ENCODE measurements at places on chromosomes 7 and 10.

- peak; percentile 32 for DNase-seq
Measured at GRCh38 chr7:82729172-82730030, 285.8 kb upstream of the CACNA2D1 start.

DNA sequence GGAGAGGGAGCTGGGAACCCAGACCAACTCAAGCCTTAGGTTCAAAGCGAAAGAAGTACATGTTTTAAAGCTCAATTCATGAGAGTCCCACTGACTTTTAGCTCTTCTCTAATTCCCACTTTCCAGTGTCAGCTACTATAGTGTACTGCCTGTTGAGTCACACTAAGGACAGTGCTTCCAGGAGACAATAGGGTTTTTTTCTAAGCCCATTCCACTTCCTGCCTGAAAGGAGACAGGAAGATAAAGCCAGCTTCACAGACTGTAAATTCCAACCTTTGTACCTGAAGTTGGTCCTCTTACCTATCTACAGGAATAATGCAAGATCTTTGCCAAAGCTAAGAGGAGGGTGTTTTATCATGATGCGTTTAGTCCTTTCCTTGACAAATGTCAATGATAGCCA, 4.4 kb downstream of the MSRB2 start:
- DNase-seq = no peak

DNA sequence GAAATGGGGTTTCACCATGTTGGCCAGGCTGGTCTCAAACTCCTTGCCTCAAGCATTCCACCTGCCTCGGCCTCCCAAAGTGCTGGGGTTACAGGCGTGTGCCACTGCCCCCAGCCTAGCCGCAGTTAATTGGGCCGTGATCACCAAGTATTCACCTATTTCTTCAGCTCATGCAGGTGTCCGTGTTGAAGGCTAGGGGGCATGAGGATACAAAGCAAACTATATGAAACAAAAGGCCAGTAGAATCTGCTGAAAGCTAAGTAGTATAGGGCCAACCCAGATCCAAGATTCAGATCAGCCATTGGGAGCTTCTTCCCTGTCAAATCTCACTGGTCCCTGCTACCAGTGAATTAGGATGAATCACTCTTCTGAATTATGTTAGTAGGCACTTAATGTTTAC, 73.4 kb downstream of the LRRC4 start:
- no peak for DNase-seq

DNA sequence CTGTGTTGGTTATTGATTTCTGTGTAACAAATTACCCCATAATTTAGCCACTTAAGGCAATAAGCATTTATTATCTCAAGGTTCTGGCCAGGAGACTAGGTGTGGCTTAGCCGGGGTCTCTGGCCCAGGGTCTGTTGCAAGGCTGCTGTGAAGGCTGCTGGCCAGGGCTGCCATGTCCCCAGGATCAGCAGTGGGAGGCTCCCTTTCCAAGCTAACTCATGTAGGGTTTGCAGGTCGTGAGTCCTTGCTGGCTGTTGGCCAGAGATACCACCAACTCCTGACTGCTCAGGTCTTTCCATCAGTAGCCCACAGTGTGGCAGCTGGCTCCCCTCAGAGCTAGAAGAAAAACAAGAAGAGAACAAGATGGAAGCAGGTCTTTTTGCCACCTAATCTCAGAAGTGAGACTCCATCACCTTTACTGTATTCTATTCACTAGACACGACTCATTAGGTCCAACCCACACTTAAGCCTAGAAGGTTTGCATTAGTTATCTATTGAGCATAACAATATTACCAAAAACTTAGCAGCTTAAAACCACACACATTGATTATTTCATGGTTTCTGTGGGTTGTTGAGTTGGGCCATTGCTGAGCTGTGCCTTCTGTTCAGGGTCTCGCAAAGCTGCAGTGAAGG, 185.6 kb downstream of the PFKFB3 start:
- DNase-seq = no peak

- no peak for DNase-seq
Measured at GRCh38 chr7:14836571-14837189, 65.9 kb downstream of the DGKB start.

DNA sequence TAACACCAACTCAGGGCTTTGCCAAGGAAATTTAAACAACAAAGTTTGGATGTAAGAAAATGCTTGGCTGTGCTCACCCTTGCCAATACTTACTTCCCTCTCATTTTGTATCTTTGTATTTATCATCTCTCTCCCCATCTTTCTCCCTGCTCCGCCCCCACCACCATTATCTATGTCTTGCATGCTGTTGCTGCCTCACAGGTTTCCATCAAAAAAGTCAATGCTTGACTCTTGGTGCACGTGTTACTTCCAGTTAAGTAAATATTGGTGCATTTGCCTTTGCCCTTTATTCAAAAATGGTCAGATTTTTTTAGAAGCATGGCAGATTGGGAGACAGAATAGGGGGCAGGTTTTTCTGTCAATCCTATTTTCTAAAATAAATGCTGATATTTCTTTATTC, 626.0 kb downstream of the ACTR3B start:
- DNase-seq = no peak

- no peak for DNase-seq
Measured at GRCh38 chr10:90304533-90304932, 553.3 kb downstream of the HTR7 start.

DNA sequence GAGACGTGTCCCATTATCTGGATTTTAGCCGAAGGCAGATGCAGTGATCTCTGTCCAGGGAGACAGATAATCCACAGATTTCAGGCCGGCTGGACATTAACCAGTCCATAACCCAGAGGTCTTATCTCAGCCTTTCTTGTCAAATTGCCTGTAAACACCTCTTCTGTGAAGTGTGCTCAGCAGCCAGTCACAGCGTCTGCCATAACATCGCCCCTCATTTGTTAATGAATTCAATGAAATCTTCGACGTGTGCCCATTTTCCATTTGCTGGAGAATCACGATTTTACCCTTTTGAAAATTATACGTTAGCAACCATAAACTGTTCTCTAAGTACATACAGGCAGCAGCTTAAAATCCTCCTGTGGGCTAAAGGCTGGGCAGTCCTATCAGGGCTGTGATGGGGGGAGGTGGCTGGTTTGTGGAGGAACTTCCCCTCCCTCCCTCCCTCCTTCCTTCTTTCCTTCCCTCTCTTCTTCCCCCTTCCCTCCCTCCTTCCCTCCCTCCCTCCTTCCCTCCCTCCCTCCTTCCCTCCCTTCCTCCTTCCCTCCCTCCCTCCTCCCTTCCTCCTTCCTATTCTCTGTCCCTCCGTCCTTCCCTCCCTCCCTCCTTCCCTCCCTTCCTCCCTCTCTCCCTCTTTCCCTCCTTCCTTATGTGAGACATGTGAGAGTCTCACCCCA, 26.6 kb upstream of the FAM20C start:
- no peak for DNase-seq

DNA sequence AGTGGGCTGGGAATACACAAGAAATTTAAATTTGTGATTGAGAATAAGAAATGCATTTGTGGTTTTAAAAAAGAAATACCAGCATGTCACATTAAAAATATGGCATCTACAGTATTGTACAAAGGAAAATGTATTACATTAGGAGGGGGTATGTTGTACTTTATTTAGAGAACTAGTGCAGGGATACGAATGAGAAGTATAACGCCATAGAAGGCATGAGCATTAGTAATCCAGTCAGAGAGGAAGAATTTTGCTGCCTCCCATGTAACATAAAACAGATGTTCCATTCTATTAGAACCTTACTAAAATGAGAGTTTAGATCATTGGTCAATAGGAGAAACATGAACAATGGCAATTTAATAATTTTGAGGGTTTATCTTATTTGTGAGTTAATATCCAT, 182.2 kb downstream of the ADK start:
- no peak for DNase-seq

DNA sequence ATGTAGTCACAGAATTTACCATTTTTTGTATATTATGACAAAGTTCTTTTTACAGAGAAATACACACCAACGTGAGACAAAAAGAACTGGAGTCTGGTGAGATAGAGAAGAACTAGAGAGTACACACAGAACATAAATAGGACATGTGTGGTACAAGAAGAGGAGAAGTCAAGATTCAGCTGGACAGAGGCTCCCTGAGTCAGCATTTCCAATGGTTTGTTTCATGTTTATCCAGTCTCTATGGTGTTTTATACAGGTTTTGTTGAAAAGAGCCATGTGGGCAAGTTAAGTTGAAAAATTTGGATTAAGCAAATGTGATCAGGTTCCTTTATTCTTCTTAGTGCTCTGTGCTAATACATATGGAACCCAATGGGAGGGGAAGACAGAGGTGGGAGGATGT, 105.5 kb upstream of the AKR1E2 start:
- no peak for DNase-seq

DNA sequence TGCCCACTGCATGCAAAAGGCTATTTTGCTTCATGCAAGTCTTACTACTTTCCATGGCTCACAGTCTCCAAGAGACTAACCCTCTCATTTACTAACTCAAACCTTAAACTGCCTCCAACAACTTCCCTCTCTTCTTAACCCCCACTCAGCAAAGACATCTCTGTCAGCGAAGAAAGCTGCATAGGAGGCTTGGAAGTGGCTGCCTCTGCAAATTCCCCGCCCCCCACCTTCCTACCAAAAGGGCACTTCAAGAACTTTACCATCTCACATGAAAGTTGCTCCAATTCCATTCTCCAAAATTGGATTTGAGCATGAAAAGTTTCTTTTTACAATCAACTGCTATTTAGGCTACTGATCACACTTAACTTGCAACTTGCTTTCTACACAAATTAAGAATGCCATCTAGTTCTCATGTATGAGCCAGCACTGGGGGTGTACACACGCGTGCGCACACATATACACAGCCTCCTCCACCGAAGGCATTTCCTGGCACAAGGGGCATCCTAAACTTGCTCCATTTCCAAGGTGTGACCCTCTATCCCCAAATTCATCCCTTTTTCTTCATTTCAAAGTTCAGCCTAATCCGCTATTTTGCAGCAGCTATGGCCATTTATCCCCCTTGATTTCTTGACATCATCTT, 1.8 kb downstream of the CCDC6 start:
- no peak for DNase-seq

DNA sequence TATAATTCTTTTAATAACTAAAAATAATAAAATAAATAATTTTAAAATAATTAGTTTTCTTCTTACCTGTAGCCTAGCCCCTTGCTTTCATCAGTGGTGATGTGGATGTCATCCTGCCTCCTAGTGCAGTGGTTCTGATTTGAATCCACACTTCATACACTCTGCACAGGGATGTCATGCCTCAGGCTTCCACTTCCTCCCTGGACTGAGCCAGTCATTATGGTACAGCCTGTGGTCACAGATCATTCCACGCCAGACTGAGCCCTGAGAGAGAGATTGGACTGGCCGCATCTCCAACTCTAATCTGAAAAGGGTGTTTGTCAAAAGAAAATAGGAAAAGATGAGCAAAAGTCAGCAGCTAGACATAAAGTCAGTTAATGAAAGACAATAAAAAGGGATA, 436.2 kb upstream of the IGFBP3 start:
- no peak for DNase-seq

DNA sequence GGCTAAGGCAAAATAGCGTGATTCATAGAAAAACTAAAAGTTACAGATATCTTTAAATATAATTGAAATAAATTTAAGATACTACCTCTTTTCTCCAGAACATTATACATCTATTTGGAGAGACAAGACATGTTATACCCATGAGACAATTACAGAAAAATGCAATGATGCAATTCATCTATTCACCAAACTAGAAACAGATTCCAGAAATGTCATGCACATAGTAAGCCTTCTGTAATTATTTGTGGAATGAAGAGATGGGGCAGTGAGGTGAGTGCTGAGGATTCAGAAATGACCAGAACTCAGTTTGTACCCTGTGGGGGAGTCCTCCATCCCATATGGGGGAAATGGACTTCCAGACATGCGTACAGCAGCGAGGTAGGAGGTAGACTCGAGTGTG, 99.4 kb downstream of the MKX start:
- DNase-seq = no peak

GRCh38 chr7:133836666-133837065, 290.5 kb upstream of the LRGUK start:
- no peak for DNase-seq
